ENCODE measurements at places on chromosomes 13 and 19.

GRCh38 chr13:100398360-100398759 is 190.2 kb downstream of the GGACT start:
- no peak for DNase-seq

- no peak for DNase-seq
These were observed 32.6 kb upstream of the MTIF3 start for GRCh38 chr13:27482983-27483382.

- no peak for DNase-seq
These were observed 3.8 kb downstream of the LRRC4B start for GRCh38 chr19:50564229-50565105.

DNA sequence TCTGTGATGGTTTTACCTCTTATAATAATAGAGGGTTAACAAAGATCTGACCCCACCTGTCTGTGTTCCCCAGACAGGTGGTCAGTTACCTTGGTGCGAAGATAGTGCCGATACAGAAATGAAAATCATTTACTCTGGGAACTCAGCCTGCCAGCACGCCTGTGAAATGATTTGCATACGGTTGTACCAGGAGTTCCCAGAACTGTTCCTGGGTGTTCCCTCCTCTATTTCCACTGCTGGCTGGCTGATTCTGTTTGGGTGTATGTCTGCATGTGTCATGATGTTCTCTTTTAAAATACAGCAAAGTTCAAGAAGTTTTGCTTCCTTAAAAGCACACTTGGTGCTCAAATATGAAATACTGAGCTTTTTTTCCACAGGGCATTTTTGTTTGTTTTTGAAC is 527.1 kb downstream of the FGF9 start:
- no peak for DNase-seq

GRCh38 chr13:34250151-34250670 is 432.3 kb downstream of the RFC3 start:
- no peak for DNase-seq

DNA sequence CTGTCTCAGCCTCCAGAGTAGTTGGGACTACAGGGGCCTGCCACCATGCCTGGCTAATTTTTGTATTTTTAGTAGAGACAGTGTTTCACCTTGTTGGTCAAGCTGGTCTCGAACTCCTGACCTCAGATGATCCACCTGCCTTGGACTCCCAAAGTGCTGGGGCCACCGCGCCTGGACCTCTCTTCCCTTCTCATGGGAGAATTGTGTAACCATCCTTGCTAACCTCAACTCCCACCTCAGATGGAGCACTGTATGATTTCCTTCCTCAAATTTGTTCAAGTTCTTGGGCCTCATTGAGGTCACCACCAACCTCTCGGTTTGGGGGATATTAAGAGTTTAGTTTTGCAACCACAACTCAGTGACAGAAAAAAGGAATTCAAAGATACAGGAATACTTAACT is 10.7 kb downstream of the LILRA5 start:
- DNase-seq = no peak

- no peak for DNase-seq
These were observed 1.4 kb upstream of the ANGPTL8 start for GRCh38 chr19:11238041-11238440.

- DNase-seq = no peak
These were observed 32.8 kb downstream of the ZSWIM9 start for GRCh38 chr19:48203222-48203793.

- DNase-seq = no peak
These were observed 152.1 kb upstream of the SOX21 start for GRCh38 chr13:94864474-94864873.
